Cardiac fibroblast (primary cell): ENCODE measurements at places on chromosomes 4 and X.
A peak's percentile ranks its signal among the peaks of the same experiment; 100 is the strongest.

DNA sequence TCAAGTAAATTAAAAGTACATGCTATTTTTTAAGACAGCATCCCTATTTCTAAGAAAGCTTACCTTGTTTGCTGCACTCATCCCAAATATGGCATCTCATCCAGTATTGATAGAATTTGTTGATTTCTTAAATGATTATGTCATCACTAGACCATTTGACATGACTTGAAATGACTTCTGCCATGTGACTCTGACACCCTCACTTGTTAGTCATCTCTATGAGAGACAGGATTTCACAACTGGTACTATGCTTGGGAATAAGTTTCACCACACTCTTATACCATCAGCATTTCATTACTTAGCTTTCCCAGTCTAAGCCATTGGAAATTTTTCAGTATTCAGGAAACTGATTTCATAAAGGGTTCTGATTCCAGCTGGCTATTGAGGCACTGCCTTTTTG, 55.3 kb downstream of the TMPRSS11F start:
- DNase-seq = no peak

GRCh38 chr4:105306158-105306781, 159.6 kb downstream of the TET2 start:
- DNase-seq = peak; percentile 4

GRCh38 chr4:186809070-186809469, 85.4 kb upstream of the FAT1 start:
- no peak for DNase-seq

DNA sequence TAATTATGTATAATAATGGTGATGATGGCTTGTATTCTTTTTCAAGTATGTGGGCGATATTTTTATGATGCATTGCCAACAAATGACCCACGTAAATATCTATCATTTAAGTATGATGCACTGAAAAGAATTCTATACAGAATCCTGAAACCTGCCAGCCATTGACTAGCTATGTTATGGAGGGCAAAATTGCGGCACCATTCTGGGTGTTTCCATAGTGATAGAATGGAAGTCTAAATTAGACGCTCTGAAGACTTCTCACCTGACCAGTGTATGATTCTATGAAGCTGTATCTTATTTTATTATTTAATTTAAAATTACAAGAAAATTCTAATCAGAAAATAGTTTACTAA, 677 bp upstream of the CENPC start:
- DNase-seq = no peak

DNA sequence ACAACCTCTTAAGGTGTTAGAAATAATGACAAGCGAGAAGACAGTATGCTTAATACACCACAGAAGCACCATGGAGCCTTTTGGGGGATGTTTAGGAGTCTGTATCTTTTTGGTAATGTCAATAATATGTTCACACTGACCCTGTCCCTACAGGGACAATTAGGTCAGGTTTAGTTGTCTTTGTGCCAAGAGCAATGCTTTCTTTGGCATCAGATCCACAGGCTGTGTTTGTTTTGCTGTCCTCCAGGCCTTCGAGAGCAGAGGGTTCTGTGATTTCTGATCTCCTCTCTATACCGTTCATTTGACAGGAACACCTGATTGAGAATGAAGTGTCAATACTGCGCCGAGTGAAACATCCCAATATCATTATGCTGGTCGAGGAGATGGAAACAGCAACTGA, 153.8 kb downstream of the DCLK2 start:
- DNase-seq = peak; percentile 62

- no peak for DNase-seq
Measured at GRCh38 chrX:23327104-23327503, 7.5 kb upstream of the PTCHD1 start.

GRCh38 chr4:151874328-151874727, 113.5 kb upstream of the GATB start:
- DNase-seq = no peak

DNA sequence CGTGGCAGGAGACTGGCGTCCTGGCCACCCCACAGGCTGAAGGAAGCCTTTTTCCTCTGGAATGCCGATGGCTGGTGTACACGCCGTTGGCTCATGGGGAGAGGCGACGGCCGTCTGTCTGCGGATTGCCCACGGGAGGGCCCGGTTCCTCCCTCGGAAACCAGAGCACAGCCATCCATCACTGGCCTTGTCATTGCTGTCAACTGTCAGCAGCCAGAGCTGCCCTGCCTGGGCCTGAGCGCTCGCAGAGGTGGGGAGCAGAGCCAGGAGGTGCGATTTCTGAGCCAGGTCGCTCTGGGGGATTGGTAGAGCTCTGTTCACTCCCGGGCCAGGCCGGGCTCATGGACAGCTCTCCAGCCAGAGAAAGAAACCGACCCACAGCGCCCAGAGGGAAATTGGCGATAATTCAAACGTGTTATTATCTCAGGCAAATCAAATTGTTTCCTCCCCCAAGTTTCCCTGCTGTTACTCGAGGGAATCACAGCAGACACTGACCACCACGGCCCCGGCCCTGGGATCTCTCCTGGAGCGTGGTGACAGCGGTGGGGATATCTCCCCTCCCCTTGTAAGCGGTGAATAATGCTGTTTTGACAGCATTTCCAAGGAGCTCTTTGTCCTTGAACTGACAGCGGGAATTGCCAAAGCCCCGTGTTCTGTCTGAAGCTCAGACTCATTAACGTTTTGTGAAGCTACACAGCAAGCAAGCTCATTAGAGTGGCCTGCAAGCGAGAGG, 220.9 kb upstream of the PSAPL1 start:
- no peak for DNase-seq

GRCh38 chr4:177687117-177687516, 244.9 kb upstream of the AGA start:
- no peak for DNase-seq

GRCh38 chr4:102665527-102665926, 95.2 kb downstream of the MANBA start:
- DNase-seq = peak; percentile 12

GRCh38 chr4:93132631-93133030, 695.9 kb upstream of the ATOH1 start:
- DNase-seq = no peak

GRCh38 chr4:85776096-85776495, 301.1 kb downstream of the ARHGAP24 start:
- DNase-seq = no peak

DNA sequence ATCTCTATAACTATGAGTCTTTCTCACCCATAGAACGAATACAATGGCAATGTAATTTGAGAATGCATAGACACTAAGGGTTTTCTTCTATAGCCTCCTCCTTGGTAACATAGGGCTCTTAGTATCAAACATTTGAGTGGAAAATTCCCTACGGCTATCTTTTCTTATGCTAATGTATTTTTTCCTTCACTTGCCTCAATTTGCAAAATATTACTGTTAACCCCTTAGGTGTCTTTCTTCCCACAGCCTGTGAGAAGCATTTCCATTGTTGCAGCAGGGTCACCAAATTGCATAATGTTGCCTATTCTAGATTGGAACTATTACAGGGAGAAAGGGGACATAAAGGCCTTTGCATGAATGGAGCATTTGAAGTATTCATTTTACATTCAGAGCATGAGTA, 140.5 kb upstream of the RAPGEF2 start:
- no peak for DNase-seq

DNA sequence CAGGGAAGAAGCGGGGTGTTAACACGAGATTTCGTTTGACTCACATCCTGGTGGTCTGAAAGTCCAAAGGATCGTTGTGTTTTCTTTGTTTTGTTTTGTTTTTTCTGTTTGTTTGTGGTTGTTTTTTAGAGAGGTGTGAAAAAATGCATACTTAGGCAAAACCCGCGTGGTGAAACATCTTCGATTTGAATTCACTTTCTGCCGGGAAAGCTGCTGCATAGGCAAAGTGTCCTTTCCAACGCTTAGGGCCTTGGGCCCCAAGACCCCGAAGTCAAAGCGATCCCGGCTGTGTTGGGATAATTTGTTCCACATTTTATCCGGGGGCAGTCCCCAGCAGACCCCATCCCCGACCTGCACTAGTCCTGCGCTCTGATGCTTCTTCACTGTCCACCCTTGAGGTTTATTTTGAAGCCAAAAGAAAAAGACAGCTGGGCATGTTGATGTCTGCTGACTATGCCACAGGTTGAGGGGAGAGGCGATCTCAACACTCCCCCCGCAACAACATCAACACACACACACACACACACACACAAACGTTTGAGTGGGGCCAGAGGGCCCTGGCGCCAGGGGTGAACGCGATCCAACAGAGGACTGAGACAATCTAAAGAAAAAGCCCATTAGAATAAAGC, 2.0 kb downstream of the MSX1 start:
- DNase-seq = no peak

DNA sequence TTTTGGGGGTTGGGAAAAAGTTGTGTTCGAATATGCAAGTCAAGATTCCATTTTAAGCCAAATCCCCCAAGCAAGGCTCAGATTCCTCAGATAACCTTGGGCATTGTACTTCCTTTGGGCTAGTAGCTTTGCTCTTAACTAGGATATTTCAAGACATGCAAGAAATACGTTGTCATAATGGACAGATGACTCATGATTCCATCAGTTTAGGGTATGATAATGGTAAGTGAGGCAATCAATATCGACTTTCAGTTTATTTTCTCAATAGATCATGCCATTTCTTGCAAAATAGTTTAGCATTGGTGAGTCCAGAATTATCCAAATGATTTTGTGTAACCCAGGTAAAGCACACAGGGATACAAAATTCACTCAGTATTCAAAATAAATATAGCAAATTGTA, 25.4 kb downstream of the CFAP299 start:
- peak; percentile 13 for DNase-seq

DNA sequence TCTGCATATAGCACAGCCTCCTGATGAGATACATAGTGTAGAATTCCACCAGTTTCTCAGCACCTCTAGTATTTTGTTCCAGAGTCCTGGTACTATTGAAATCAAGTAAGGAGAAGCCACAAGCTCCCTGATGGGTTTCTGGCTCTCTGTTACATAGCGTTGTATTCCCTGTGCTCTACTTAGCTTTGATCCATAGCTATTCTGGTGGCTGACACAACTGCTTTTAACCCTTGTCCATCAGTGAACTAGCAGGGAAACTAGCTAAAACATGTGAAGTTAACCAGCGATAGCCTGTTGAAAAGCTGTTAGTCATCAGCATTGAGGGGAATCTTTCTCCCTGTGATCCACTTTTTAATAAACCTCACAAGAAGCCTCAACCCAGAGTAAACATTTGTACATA, 26.9 kb downstream of the NIPAL1 start:
- DNase-seq = no peak

DNA sequence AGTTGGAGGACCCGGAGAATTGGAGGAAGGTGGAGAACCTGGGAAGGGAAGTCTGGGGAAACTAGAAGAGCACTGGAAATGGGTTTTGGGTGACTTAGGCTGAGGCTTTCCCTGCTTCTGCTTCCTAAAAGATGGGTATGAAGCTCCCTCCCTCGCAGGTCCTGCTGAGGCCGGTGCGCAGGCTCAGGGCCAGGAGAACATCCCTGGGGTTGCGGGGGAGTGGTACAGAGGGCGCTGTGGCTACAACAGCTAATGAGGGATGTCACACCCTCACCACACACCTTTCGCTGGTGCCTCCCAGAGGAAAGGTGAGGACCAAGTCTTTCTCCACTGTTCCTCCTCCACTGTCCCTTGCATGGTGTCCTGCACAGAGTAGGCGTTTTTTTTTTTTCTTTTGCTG, 15.8 kb downstream of the APLN start:
- no peak for DNase-seq

- no peak for DNase-seq
Measured at GRCh38 chr4:133524369-133524768, 375.3 kb downstream of the PCDH10 start.

DNA sequence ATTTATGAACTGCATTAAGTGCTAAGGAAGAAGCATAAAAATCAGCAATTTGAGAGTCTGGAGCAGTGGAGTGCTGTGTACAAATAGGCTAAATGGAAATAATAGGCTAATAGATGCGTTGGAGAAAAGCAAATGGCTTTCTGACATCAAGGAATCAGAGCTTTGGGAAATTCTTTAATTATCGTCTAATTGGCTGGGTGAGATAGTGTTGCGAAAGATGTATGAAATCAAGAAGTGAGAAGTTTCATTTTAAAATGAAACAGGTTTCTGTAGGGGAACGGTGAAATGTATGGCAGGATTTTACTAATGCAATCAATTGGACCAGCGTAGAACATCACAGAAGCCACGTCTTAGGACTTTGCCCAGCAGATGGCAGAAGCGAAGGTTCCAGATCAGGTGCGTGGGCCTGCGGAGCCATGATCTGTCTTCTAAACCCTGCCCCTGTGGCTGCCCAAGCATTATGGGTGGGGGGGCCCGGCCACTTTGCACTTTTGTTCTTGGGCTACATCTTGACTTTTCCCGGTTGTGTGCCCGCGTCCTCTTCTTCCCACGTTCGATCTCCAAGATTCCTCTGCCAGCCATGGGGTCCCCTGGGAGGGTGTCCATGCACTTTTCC, 118.5 kb upstream of the SHISA3 start:
- no peak for DNase-seq

GRCh38 chrX:130171446-130172126, at the start of gene RAB33A:
Gene RAB33A (plus strand): TSS chrX:130171962. CDS start chrX:130172063, 101 bp downstream.
- DNase-seq = peak; percentile 21

DNA sequence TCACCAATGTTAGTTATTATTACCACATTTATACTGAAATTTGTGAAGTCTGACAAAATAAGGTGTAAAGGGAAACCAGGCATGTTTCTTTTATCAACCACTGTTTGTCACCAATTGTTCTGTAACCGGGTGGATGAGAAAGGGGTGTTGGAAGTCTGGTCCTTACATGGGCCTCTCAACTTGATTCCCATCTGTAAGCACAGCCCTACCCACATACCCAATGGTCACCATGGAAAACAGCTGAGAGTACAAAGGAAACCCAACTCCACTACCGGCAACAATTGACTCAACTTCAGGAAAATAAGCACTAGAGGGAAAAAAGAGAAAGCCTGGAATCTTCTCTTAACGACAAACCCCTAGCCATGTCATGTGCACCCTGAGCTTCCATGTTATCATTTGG, 70.8 kb upstream of the PTCHD1 start:
- DNase-seq = no peak

GRCh38 chr4:102047616-102048015, 257.1 kb downstream of the BANK1 start:
- no peak for DNase-seq

DNA sequence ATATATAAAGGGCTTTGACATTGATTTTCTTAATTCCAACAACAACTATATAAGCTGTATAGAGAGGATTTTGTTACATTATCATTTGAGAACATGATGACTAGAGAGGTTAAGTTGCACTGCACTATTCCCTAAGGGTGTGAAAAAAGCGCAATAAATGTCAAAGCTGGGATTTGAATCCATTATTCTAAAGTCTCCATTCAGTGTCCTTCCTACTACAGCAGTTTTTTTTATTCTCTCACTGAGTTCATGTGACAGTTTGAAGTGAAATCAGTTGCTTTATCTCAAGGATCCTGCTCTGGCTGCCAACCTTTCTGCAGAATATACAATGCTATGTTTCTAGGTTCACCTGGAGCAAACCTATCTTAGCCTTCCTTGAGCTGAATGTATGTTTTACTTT, 177.5 kb downstream of the ANKRD50 start:
- no peak for DNase-seq

- no peak for DNase-seq
Measured at GRCh38 chr4:178462710-178463109, 1020.5 kb upstream of the AGA start.
